ENCODE measurements at places on chromosomes 4 and X.

GRCh38 chrX:1221296-1221845 is 8.9 kb upstream of the CRLF2 start:
- DNase-seq, result no peak

DNA sequence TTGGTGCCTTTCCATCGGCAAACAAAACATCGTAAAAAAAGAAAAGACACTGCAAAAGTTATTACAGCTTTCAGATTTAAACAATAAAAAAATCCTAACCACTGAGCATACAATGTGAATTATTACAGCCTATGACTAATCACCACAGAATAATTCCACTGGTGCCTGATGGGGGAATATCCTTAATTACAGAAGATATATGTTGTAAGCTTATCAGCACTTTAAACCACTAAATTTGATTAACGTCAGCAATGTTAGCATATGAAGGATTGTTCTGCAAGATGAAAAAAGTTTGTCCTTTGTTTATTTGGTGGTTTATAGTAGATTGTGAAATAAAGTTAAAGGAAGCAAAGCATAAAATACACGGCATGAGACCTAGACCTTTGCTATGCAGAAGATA is 210.2 kb upstream of the ADAMTS3 start:
- DNase-seq, result no peak

DNA sequence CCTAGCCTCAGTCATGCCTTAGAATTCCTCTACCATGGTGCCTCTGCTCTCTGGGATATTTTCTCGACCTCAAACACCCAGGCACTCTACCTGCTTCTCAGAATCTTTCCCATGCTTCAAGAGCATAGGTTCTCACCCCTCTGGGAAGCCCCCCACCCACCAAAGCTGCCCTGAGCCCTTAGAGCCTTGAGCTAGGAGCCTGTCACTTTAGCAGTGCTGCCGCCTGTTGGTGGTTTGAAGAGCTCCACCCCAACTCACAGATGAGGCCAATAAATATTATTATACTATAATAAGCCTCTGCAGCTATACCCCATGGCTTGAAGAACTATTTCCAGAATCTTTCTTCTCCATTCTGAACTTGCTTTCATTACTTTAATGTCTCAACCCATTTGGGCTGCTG is 109.7 kb downstream of the RTL5 start:
- DNase-seq, result no peak

DNA sequence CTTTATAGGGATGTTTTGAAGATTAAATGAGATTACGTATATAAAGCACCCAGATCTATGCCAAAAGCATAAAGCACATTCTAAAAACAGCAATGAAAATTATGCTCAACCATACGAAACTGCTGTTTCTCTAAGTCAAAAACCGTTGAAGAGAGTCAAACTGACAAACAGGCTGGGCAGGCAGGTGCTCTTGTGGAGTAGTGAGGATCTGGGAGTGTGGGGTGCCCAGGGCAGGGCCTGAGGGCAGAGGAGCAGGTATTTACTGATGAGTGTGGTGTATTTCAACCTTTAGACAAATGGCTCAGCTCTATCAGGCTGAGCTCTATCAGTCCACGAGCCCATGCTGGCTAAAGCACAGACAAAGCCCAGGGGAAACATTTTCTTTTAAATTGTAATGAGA is 40.4 kb downstream of the RELL1 start:
- no peak for DNase-seq

DNA sequence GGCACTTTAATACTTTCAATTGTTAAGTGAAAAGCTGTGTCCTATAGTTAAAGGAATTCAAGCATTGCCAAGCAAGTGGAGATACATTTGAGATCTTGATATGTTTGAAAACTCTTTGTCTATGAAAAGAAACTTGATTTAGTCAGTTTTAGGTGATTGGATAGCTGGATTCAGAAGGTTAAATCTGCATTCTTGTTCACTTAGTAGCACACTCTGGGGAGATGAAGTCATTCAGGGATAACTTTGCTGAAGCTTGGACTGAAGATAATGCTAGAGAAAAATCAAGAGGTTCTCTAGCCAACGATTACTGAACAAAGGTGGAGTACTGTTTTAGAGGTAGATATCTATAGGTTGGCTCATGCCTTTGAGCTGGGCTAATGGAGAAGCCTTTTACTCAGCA is 90.6 kb downstream of the DCAF8L2 start:
- no peak for DNase-seq

DNA sequence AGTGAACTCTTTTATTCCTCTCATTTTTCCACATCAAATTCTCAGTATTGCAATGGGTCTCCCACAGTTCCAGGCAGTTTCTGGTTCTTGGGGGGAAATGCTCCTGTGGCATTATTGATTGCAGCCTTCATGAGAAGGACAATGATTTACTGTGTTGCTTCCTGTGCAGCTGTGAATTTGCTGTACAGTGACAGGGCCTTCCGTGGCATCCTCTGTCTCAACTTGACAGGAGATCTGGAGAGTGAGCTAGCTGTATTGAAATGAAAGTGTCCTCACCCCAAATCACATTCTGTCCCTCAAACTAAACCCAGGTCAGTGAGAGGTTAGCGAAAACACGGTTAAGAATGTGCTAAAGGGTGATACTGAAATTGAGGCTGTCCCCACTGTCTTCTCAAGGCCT is 77.1 kb upstream of the ATOH1 start:
- no peak for DNase-seq

DNA sequence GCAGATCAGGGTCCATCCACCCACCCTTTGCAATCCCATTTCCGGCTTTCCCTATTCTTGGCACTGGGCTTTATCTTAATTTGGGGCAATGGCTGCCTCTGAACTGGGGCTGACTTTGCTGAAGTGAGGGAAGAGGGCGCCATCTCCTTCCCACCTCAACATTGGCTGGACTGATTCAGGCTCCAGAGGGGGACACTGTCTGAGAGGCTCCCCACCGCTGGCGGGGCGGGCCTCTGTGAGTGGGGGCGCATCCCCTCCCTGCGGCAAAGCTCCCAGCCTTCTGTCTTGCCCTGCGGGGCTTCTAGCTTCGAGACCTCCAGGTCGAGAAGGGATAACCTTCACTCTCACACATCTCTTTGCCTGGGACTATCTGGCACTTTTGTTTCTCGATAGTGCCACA is 85.8 kb downstream of the PHKA2 start:
- DNase-seq, result no peak
